Esophagus mucosa (tissue), 1 donor: ENCODE measurements at places on chromosomes 4 and X. TPM values are rescaled to one million over a fixed set of nuclear protein-coding genes. Genes with fewer than 3 reads are reported as not detected.

- ATAC-seq, result no peak
These were observed 79.9 kb downstream of the AMOT start for GRCh38 chrX:112760697-112761096.

The GABRG1 gene
- not detected for total RNA-seq

The MGST2 gene
- total RNA-seq, result 128 TPM

- no peak for ATAC-seq
These were observed 1.1 kb downstream of the ZFYVE28 start for GRCh38 chr4:2417226-2417764.

- ATAC-seq, result no peak
These were observed 192.4 kb upstream of the NEIL3 start for GRCh38 chr4:177117256-177117655.

DNA sequence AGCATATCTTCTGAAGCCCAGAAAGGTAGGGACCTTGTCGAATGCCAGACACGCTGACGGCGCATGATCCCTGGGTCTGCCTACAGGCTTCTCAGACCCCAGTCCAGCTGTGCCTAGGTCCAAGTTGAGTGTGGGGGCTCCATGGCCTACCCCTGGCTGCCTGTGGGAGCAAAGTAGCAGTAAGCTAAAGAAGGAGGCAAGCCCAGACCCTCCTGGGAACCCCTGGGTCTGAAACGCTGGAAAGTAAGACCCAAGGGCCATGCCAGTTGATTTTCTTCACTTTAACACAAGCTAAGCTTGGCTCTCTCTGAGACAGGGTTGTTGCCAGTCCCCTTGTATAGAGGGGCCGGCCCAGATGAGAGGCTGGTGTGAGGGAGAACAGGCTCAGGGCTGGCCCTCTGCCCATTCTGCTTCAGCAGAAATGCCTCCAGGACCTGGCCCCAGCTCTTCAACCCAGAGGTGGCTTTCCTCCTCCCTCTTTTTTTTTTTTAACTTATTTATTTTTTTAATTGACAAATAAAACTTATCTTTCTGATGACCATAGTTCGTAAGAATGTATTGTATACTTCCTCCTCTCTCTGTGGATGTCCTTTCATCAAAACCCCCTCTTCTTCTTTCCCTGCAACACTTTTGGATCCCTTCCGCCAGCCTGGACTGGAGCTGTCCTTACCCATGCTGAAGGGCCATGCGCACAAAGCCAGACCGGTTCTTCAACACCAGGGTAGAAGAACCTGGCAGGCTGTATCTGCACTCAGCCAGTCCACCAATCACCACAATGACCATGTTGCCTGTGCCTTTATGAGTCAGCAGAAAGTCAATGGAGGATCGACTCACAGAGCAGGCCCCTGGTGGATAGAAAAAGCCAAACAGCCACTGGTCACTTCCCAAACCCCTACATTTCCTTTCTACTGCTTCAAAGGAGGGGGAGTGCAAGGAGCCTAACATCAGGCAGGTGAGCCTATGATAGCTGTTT, 7.1 kb downstream of the AWAT2 start:
- peak; percentile 77 for ATAC-seq

The MAGEB6 gene
- total RNA-seq, result not detected

DNA sequence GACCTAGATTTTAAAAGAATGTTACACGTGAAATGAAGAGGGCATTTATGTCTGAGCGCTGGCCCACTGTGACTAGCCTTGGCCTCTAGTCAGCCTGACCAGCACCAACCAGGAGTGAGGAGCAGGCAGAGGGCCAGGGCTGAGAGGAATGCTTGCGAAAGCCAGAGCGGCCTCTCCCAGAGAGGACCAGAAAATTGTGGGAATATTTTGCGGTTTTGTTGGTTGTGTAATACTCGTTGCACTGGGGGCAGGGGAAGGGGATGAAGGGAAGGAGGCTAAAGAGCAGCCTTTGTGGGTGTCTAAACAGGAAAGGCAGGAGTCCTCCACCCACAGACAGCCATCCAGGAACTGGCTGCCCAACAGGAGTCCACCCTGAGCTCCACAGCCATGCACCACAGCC, 3.8 kb downstream of the GABRE start:
- ATAC-seq, result peak; percentile 4

The DCAF8L2 gene
- total RNA-seq, result not detected

DNA sequence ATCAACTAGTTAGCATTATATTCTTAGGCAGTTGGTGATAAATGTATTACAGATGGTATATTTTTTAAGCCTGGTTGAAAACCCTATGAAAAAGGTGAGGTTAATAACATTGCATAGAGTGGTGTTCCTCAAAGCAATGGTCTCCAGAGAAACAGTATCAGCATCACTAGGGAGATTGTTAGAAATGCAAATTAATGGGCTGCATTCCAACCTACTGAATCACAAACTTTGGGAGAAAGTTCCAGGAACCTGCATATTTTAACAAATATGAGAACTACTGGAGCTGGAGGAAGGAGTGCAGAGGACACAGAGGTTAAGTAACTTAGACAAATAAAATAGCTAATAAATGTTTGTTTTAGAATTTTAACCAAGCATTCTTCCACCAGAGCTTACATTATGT, 166.9 kb upstream of the PCDH10 start:
- no peak for ATAC-seq

- ATAC-seq, result peak; percentile 20
These were observed 124.2 kb downstream of the ENOX2 start for GRCh38 chrX:130778773-130779172.

DNA sequence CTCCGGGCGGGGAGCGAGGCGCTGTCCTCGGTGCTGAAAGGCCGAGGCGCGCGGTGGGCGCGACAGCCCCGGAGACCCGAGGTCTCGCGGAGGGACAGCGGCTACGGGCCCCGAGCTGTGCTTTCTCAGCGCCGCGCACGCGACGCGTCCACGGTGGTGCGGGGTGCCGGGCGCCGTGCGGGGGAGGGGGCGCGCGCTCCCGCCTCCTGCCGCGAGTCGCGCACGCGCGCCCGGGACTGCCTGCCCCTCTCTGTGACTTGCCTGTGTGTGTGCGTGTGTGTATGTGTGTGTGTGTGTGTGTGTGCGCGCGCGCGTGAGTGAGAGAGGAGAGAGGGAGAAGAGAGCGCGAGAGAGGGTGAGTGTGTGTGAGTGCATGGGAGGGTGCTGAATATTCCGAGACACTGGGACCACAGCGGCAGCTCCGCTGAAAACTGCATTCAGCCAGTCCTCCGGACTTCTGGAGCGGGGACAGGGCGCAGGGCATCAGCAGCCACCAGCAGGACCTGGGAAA, at the start of gene GRIA2:
GRIA2 (plus strand) TSS at position 358 of the 511 bp plus-strand sequence. CDS start 315 bp downstream, outside the sequence.
- peak; percentile 45 for ATAC-seq
